ENCODE measurements at places on chromosomes 5 and 9. TPM values are rescaled to one million over a fixed set of nuclear protein-coding genes. Genes with fewer than 3 reads are reported as not detected.
A peak's percentile ranks its signal among the peaks of the same experiment; 100 is the strongest.

DNA sequence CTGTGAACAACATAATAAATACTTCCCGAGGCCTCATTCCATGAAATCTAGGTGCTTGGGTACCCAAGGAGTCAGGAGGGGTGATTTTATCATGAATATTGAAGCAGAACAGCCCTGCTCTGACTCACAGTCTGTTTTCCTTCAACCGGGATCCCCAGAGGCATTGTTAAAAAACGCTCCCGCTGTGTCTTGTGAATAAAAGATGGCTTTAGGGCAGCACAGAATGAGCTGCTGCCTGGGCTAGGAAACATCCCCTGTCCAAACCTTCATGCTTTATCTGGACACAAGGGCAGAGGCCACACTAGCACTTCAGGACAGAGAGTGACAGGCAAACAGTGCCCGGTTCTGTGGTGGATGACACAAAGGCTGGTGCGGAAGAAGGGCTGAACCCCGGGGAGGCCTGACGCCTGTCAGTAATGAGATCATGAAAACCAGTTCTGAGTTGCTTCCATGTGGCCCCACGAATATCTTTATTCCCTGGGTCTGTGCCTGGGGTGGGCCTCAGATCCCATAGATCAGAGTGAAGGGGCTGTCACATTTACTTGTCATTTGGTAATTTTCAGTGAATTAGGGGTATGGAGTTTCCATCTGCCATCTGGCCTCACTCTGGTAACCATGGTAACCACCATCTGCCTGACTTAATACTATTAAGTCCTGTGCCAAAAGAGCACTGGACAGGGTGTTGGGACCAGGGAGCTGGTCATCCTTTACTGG, 2.6 kb downstream of the IGFBPL1 start:
- DNase-seq: no peak
- H3K27ac ChIP-seq: no peak overlapping the region
- H3K36me3 ChIP-seq: no peaks in the 10 kb centered on the region
- H3K4me1 ChIP-seq: peaks cover 2% of the 10 kb centered on the region
- H3K4me3 ChIP-seq: no peak overlapping the region

DNA sequence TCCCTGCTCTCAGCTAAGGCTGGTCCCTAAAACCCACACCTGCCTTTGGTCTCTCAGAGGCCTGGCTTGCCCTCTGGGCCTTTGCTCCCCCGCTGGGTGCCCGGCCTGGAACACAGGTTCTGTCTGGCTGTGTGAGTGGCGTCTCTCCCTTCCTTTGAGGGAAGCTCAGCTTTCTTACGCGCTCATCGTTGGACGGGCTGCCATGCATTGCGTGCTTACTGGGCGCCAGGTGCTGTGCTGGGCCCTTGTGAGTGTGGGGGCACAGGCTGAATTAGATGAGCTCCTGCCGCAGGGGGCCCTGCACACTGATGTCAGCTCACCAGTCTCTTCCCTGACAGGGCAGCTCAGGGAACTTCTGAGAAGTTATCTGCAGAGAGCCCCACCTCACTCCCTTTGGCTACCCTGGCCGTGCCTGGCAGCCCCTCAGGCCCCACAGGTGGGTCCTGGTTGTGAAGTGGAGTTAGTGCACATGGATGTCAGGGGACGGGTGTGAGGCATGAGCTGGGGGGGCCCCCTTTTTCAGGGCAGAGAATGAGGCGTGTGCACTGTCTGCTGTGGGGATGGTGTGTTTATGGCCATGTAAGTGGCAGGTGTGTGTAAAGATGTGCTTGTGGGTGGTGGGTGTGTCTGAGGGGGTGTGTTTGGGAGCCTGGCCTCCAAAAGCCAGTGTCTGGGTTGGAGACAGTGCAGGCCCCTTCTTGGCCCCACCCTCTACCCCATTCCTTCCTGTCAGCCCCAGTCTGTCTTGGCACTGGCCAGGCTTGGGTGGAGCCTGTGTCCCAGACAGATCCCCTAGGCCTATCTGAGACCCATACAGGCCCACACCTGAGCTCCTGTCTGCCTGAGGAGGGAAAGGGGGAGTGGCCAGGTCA, 7.5 kb upstream of the RMND5B start:
- no peak overlapping the region for H3K27ac ChIP-seq
- no peak for DNase-seq
- H3K36me3 ChIP-seq: no peaks in the 10 kb centered on the region
- no peak overlapping the region for H3K4me3 ChIP-seq
- no peaks in the 10 kb centered on the region for H3K4me1 ChIP-seq

DNA sequence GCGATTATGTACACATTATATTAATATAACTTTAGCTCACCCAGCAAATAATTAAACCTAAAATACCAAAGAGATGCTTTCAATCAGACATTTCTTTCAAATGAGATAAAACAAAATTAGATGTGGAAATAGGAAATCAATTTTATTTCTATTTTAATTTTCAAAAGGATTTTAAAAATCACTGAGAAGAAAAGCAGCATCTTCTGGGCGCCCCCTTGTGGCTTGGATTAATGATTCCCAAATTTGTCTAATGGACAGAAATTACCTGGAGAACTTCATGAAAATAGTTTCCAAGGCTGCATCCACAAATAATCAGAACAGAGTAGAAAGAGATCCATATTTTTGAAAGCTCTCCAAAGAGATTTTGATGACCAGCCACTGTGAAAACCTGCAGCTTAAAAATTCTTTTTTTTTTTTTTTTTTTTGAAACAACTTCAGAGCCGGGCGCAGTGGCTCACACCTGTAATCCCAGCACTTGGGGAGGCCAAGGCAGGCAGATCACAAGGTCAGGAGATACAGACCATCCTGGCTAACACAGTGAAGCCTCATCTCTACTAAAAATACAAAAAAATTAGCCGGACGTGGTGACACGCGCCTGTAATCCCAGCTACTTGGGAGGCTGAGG, 50.9 kb upstream of the CEMIP2 start:
- no peak overlapping the region for H3K27ac ChIP-seq
- H3K4me3 ChIP-seq: no peak overlapping the region
- H3K36me3 ChIP-seq: no peaks in the 10 kb centered on the region
- no peak for DNase-seq
- H3K4me1 ChIP-seq: no peaks in the 10 kb centered on the region
- H3K27me3 ChIP-seq: no peaks in the 10 kb centered on the region

GRCh38 chr5:71757590-71758543, 38.8 kb downstream of the CARTPT start:
- peak; percentile 53 for DNase-seq
- peaks cover 7% of the 10 kb centered on the region for H3K27me3 ChIP-seq
- H3K4me1 ChIP-seq: no peaks in the 10 kb centered on the region

- no peak overlapping the region for H3K27ac ChIP-seq
- H3K27me3 ChIP-seq: no peaks in the 10 kb centered on the region
- no peaks in the 10 kb centered on the region for H3K4me1 ChIP-seq
- no peak overlapping the region for H3K4me3 ChIP-seq
- H3K36me3 ChIP-seq: no peaks in the 10 kb centered on the region
Observed at GRCh38 chr5:178394074-178394473, 161.5 kb upstream of the PHYKPL start.

- peaks cover 53% of the 10 kb centered on the region for H3K4me1 ChIP-seq
- peak overlapping the region; percentile 84 for H3K4me3 ChIP-seq
- H3K27ac ChIP-seq: peak overlapping the region; percentile 82
- no peaks in the 10 kb centered on the region for H3K27me3 ChIP-seq
Observed at GRCh38 chr5:173327084-173327947, 898 bp downstream of the STC2 start.

DNA sequence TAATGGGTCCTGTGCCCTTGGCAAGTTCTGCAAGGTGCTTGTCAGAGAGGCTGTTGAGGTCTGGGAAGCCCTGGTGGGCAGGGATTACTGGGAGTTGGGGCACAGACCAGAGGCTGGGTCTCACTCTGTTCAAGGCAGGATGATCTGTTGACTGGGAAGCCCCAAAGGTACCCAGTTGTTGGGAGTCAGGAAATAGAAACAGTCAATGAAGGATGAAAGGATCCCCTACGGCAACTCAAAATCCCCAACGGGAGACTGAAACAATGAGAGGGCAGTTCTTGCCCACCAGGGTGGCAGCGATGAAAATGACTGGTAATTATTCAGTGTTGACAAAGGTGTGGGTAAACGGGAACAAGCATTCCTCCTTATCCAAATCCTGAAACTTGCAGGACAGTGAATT, 31.2 kb downstream of the BNIP1 start:
- no peak overlapping the region for H3K27ac ChIP-seq
- no peak for DNase-seq
- H3K4me1 ChIP-seq: no peaks in the 10 kb centered on the region
- no peak overlapping the region for H3K4me3 ChIP-seq
- no peaks in the 10 kb centered on the region for H3K36me3 ChIP-seq
- no peaks in the 10 kb centered on the region for H3K27me3 ChIP-seq

DNA sequence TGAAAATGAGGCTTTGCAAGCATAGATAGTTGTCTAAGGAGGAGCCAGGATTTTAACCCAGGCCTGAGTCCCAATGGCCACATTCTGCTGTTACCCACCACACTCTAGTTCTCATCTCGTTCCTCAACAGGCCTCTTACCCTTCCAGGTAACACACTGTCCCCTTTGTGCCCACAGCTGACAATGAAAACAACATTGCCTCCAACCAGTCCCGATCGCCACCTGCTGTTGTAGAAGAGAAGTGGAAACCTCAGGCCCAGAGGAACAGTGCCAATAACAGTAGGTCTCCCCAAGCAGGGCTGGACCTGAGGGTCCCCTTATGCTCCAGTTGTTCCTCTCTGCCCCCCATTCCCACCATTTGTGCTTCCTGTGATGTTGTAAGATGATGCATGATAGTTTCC, 30.4 kb downstream of the AMBP start:
- no peaks in the 10 kb centered on the region for H3K4me1 ChIP-seq
- H3K27me3 ChIP-seq: no peaks in the 10 kb centered on the region
- no peak for DNase-seq
- peaks cover 18% of the 10 kb centered on the region for H3K36me3 ChIP-seq
- H3K27ac ChIP-seq: no peak overlapping the region
- no peak overlapping the region for H3K4me3 ChIP-seq

- no peak overlapping the region for H3K27ac ChIP-seq
- no peak for DNase-seq
- no peaks in the 10 kb centered on the region for H3K4me1 ChIP-seq
- no peak overlapping the region for H3K4me3 ChIP-seq
- peaks cover 26% of the 10 kb centered on the region for H3K36me3 ChIP-seq
Observed at GRCh38 chr5:142000173-142000572, 12.7 kb downstream of the GNPDA1 start.

DNA sequence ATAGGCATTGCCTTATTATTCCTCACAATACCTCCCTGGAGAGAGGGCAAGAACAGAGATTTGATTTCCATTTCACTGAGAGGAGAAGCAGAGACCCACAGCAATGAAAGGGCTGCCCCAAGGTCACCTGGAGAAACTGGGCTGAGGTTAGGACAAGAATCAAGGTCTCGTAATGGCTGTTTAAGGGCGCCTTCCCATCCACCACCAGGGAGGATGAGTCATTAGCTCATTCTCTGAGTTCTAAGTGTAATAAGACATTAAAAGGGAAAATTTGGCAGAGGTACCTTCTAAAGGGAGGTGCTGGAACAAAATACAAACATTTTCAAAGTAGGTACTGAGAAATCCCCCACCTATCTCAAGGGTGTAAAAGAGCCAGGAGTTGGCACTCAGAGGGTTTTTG, 52.6 kb upstream of the TCERG1 start:
- H3K27me3 ChIP-seq: peaks cover 7% of the 10 kb centered on the region
- DNase-seq: no peak
- H3K4me1 ChIP-seq: no peaks in the 10 kb centered on the region
- H3K27ac ChIP-seq: no peak overlapping the region
- H3K36me3 ChIP-seq: no peaks in the 10 kb centered on the region
- H3K4me3 ChIP-seq: no peak overlapping the region

GRCh38 chr5:52580921-52581320, 206.8 kb upstream of the ITGA1 start:
- no peaks in the 10 kb centered on the region for H3K27me3 ChIP-seq
- no peaks in the 10 kb centered on the region for H3K36me3 ChIP-seq
- H3K4me3 ChIP-seq: no peak overlapping the region
- no peak overlapping the region for H3K27ac ChIP-seq
- DNase-seq: peak; percentile 35

GRCh38 chr5:73376618-73377170, 71.9 kb downstream of the FOXD1 start:
- H3K4me1 ChIP-seq: peaks cover 47% of the 10 kb centered on the region
- H3K4me3 ChIP-seq: no peak overlapping the region
- peak overlapping the region; percentile 56 for H3K27ac ChIP-seq
- no peaks in the 10 kb centered on the region for H3K36me3 ChIP-seq

DNA sequence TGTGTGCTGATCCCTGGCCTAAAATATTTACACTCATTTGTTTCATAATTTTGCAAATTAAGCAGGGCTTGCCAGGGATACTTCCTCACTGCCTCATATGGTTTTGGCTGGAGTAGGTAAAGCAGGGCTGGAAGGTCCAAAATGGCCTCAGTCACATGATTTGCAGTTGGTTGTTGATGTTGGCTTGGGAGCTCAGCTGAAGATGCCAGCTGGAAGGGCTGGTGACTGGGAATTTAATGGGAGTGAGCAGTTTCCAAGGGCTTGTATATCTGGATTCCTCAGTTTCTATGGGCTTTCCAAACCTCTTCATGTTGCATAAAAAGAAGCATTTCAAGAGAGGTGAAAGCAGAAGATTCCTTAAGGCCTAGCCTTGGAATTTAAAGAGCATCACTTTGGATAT, 729.3 kb downstream of the CDH18 start:
- H3K36me3 ChIP-seq: no peaks in the 10 kb centered on the region
- peak; percentile 2 for DNase-seq
- no peaks in the 10 kb centered on the region for H3K4me1 ChIP-seq
- no peak overlapping the region for H3K27ac ChIP-seq
- H3K27me3 ChIP-seq: no peaks in the 10 kb centered on the region

DNA sequence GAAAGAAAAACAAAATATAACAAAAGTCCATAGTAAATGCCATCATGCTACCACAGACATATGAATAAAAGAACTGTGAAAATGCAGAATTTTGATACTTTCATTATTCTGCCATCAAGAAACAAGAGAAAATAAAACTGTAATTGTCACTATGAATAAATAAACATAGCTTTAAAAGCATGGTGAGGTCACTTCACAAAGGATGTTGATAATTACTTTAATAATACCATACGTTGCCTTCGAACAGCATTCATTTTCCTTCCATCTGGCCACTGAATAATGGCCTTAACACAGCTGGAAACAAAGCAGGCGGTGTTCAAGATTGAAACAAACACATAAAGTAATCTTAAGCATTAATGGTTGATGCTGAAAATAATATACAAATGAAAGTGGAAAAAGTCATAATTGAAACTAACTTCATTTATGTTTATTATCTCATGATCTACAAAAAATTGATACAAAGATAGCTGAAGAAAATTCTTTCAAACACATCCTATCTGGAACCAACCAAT, 102.0 kb downstream of the AGTPBP1 start:
- H3K4me1 ChIP-seq: no peaks in the 10 kb centered on the region
- no peak overlapping the region for H3K4me3 ChIP-seq
- no peak overlapping the region for H3K27ac ChIP-seq

GPR151 gene
- not detected for total RNA-seq

SPATA6L gene
- 3.6 TPM for total RNA-seq

PCDHGC5 gene
- 10.9 TPM for total RNA-seq

PROP1 gene
- total RNA-seq: not detected

TAS2R1 gene
- not detected for total RNA-seq

Measured in astrocyte (in vitro differentiated cells and primary cell).